ENCODE measurements at places on chromosomes 12 and 14. TPM values are rescaled to one million over a fixed set of nuclear protein-coding genes. Genes with fewer than 3 reads are reported as not detected.

FIGNL2 gene
- total RNA-seq, result 2.5 TPM

PLEKHH1 gene
- total RNA-seq, result 1.1 TPM

LRP1-AS gene
- total RNA-seq, result not detected

GUCY2C gene
- not detected for total RNA-seq

INSM2 gene
- total RNA-seq, result not detected

TSPAN11 gene
- 3.2 TPM for total RNA-seq

CLBA1 gene
- 5.1 TPM for total RNA-seq

GAS2L3 gene
- 58.5 TPM for total RNA-seq

ACAD10 gene
- total RNA-seq, result 14.9 TPM

CCDC175 gene
- total RNA-seq, result not detected

PTCSC3 gene
- total RNA-seq, result not detected

PITPNM2 gene
- 9.1 TPM for total RNA-seq

STAB2 gene
- not detected for total RNA-seq

LUM gene
- total RNA-seq, result 2.4 TPM

ANG gene
- total RNA-seq, result 4.3 TPM

FBLN5 gene
- 2.9 TPM for total RNA-seq

CCDC177 gene
- total RNA-seq, result not detected

CHST11 gene
- total RNA-seq, result 11.8 TPM

SELPLG gene
- 0.22 TPM for total RNA-seq

DTX3 gene
- 4.1 TPM for total RNA-seq

PRIMA1 gene
- not detected for total RNA-seq

CLEC1B gene
- not detected for total RNA-seq

RHOJ gene
- 241 TPM for total RNA-seq

ESPL1 gene
- total RNA-seq, result 14.6 TPM

FGF23 gene
- total RNA-seq, result not detected

Data from thoracic aorta endothelial cell (primary cell).